ENCODE measurements at places on chromosomes 1 and 21.

GRCh38 chr1:193799948-193800690 lies 613.7 kb upstream of the B3GALT2 start:
- DNase-seq: no peak

DNA sequence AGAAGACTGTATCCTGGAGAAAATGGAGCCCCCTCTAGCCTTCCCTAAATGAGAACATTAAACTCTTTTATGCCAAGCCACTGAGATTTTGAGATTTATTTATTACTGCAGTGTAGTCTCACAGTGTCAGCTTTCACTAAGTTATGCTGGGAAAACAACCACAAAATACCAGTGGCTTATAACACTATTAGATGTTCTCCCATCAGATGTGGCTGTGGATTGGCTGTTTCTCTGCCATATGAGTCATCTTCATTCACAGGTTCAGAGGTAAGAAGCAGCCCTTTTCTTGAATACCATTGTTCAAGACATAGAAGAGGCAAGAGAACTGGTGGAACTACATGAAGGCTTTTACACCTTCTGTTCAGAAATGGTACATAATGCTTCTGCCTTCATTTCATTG lies 32.1 kb upstream of the ST6GALNAC5 start:
- DNase-seq: no peak

- DNase-seq: no peak
Observed at GRCh38 chr1:12458571-12458970, 159.4 kb downstream of the DHRS3 start.

- peak; percentile 19 for DNase-seq
Observed at GRCh38 chr1:160030657-160031364, 979 bp downstream of the PIGM start.

- peak; percentile 93 for DNase-seq
Observed at GRCh38 chr1:156500793-156501506, 375 bp upstream of the MEF2D start.

DNA sequence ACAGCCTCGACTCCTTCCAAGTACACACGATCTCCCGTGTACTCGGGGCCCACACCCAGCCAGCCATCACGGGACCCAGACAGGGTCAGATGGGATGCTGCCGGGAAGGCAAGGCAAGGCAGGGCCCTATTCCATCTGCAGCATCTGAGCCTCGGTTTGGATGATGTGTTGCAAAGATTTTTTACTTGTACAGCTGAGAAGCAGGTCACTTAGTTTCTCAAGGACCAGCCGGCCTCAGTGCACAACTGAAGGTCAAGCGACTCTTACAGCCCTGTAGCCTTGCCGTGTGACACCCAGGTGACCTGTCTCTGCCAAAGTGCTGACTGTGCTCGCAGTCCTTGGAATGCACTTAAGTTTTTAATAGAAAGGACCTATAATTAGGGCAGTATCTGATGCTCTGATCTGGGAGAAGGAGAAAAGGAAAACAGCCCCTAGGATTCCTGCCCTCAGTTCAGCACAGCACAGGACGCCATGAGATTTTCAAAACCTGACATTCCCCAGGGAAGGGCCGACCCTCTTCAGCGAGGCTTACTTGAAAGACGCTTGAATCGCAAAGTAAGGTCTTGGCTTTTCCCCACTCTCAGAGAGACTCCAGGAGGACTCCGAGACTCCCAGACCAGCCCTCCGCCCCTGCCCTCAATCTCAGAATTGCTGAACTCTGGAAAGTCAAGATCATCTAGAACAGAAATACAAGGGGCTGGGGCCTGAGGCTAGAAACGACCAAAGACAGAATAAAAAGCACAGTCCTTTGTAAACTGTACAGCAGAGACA lies 1.3 kb downstream of the GPR157 start:
- DNase-seq: no peak

GRCh38 chr1:47942240-47942629 lies 55.0 kb downstream of the TRABD2B start:
- DNase-seq: no peak

DNA sequence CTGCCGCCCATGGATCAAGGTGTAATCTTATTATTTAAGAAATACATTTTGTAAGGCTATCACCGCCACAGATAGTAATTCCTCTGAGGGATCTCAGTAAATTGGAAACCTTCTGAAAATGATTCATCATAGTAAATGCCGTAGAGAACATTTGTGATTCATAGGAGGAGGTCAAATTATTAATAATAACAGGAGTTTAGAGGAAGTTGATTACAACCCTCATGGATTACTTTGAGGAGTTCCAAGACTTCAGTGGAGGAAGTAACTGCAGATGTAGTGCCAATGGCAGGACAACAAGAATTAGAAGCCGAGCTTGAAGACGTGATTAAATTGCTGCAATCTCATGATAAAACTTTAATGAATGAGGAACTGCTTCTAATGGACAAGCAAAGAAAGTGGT lies 280.1 kb downstream of the PTPRC start:
- DNase-seq: no peak

DNA sequence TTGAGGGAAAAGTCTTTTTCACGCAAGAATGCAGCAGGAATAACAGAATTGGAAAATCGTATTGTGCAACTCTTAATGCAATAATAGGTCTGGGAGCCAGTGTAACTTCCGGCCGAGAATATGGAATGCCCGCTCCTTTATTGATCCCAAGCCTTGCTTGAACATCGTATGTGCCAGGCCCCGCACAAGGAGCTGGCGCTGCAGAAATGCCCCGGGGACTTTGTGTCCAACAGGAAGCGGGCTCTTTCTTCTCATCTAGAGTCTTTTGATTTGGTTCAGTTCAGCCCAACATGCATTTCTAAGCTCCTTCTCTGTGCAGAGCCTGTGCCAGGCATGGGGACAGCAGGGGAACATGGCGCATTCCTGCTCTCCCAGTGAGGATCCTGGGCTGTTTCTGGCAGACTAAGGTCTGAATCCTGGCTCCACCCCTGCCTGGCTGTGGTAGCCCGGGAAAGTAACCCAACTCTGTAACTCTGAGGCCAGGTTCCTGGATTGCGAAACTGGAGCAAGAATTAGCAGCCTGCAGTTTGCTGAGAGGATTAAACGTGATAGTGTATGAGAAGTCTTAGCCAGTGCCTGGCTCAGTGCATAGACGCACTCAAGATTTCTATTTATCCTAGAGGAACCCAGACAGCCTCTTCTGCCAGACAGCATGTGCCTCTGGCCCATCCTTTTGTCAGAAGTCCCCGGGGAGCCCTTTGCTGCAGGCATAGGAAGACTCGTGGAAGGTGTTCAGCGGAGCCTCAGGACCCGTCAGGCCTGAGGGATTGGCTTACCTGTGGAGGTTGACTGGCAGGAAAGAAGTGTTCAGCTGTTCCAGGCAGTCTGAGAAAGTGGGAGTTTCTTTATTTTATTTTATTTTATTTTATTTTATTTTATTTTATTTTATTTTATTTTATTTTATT lies 987 bp upstream of the CDCP2 start:
- DNase-seq: no peak

DNA sequence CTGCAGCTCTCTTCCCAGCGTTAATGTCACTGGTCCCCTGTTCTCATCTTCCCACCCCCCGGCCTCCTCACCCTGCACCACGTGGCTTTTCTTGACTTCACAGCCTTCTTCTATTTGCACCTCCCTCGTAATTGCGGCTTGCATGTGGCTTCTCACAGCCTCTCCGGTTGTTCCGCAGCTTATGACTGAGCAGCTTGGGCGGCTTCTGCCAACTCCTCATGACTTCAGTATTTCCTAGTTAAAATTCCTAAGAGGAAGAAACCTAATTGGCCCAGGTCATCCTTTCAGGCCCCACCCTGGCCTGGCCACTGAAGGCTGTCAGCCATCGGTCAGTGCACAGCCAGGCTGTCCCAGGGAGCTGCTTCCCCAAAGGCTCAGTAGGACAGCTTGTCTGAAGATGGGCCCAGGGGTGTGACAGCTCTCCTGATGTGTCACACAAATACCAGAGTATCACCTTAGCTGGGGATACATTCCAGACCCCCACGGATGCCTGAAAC lies 8.6 kb upstream of the RERE start:
- DNase-seq: no peak

DNA sequence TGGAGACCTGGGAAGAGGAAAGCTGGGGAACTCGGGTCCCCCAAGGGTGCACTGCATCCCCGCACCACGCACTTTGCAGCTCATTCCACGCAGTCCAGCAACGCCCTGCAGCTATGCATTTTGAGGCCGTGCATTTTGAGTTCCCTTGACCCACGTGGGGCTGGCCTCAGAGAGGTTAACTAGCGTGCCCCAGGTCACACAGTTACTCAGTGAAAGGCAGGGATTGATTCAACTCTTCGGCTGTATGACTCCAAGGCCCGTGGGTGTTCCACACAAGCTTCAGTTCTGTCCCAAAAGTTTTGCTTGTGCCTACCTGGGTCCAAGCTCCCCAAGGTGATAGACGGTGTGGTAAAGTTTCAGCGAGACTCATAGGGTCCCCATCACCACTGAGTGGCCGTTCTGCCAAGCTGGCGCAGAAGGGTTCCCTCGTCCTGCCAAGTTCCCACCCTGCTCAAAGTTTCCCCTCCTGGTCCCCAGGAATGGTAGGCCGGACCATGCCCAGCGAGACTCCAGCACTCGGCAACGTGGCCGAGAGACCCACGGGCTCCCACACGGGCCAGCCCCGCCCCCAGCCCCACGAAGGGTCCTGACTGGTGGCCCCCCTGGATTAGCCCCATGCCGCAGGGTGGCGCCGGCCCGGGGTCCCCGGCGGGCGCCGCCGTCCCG lies 611 bp downstream of the HSPG2 start:
- no peak for DNase-seq

DNA sequence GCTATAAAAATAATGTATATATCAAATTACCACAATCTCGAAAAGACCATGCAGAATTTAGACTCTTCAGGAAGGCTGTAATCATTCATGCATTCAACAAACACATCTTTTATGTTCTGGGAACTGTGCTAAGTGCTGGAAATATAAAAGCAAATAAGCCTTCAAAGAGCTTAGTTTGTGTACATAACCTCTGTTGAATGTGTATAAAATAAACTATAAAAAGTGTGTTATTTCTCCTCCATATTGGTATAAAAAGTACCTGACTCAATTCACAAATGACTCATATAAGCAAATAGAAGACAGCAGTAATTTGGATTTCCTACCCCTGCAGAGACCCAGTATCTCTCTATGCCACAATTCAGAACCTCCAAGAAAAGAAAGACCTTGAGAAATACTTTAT lies 36.8 kb downstream of the RAB3GAP2 start:
- DNase-seq: no peak

GRCh38 chr1:32716312-32717148 lies 14.0 kb upstream of the SYNC start:
- DNase-seq: peak; percentile 73

DNA sequence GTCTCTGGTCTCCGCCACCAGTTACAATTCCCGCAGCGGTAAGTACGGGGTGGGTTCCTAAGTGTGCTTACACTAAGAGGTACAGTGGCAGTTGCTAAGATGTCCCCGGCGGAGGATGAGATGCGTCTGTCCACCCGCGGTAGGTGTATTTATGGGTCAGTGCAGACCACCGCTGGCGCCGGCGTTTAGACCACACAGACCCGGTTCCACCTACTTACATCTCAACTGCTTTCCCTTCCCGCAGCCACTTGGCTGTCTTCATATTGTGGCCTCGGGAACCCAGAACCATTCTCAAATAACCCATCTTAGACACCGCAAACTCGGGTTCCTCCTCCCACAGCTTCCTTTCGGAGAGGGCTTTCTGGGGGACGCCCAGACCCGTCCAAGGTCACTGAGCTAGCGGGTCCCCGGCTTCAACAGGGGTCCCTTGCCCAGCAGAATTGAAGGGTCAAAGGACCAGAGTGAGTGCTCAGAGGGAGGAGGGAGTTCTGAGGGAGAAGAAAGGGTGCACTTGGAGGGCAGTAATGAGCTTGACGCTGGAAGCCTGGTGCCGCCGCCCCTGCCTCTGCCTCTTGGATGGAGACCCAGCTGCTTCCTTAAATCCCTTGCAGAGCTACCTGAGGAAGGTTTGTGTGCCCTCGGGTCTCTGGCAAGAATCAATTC lies 8.6 kb downstream of the NR5A2 start:
- no peak for DNase-seq

- DNase-seq: no peak
Observed at GRCh38 chr1:82141390-82141789, 340.7 kb downstream of the ADGRL2 start.

DNA sequence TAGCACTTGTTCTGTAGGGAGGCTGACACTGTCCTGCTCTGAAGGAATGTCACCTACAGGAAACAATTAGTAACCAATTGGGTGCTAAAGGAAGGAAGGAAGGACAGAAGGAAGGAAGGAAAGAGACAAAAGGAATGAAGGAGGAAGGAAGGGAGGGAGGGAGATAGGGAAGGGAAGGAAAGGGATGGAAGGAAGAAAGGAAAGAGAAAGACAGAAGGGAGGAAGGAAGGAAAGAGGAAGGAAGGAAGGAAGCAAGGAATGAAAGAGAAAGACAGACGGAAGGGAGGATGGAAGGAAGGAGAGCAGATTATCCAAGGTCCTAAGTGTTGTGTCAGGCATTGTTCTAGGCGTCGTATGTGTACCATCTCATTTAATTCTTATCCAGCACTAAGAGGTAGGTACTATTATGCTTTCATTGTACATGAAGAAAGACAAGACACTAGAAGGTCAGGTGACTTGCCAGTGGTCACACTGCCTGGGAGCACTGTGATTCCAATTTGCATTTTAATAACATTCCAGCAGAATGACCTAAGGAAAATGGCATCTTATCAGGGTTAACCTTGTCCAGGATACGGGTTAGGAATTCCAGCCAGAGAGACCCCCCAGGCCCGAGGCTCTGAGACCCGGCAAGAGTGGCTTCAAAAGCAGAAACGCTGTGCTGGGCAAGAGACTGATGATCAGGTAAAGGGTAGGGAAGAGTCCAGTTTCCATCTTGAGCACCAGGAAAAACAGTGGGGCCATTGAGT lies 29.6 kb downstream of the CLIC6 start:
- DNase-seq: no peak

- no peak for DNase-seq
Observed at GRCh38 chr1:38497921-38498656, 361.5 kb downstream of the RRAGC start.

GRCh38 chr1:152110365-152110859 lies 4.8 kb downstream of the TCHH start:
- peak; percentile 22 for DNase-seq

- no peak for DNase-seq
Observed at GRCh38 chr1:78855258-78855657, 151.3 kb downstream of the ADGRL4 start.

DNA sequence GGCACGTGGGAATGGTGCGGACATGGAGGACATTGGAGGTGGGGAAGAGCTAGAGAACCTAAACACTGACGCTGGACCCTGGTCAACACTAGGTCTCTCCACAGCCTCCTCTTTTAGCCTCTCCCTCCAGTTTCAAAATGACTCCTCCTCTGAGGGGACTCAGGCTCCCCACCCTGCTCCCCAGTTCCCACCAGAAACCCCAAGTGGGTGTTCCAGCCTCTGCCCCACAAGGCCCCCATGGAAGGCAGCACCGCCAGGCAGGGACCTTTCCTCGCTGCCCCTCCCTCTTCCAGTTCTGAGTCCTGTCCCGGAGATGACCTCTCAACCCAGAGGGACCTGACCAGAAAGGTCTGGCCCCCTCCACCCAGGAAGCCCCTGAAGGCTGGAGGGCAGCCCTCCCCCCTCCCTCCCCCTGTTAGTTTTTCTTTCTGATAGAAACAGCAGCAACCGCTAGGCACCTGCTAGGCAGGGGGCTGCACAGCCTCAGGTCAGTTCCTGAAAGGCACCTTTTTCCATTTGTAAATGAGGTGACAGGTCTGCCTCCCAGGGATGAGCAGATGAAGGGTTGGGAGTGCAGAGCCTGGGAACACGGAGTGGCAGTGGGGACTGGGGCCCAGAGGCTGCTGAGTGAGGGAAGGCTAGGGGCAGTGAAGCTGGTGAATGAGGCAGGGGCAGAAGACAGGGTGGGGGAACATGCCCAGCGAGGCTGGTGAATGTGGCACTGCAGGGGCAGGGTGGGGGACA lies 9.3 kb upstream of the ITGB2 start:
- DNase-seq: no peak

All from stimulated activated CD4-positive, alpha-beta T cell treated with anti-CD3 and anti-CD28 coated beads, Interleukin-2, amount 100 ng/mL, for 24 hours (primary cell).